HL-60 (cell line): ENCODE measurements at places on chromosomes 1 and 21.
A peak's percentile ranks its signal among the peaks of the same experiment; 100 is the strongest.

DNA sequence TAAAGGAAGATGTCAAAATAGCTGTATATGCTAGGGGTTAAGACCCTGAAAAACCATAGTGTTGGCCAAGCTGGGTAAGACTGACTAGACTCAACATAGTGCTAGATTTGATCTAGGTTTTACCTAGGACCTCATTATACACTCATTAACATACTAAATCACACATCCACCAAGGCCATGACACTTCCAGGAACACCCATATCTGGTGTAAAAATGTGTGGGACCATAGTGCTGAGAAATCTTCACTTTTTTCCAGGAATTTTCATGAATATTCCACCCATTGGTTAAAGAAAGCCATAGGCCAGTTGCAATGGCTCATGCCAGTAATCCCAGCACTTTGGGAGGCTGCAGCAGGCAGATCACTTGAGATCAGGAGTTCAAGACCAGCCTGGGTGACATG, 34.0 kb upstream of the ACADM start:
- no peak for DNase-seq

- DNase-seq, result no peak
Measured at GRCh38 chr1:183087001-183087400, 63.8 kb downstream of the LAMC1 start.

DNA sequence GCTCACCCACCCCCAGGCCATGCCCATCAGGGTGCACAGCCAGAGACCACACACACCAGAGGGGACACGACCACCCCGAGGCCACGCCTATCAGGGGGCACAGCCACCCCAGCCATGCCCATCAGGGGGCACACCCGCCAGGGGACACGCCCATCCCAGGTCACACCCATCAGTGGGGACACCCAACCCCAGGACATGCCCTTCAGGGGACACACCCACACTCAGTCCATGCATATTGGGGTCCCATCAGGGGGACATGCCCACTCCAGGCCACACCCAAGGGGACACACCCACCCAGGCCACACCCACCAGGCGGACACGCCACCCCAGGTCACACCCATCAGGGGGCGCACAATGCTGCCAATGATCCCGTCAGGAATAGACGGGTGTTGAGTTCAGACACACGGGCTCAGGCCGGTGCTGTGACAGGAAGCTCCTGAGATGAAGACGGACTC, 20.7 kb downstream of the MCM3AP start:
- no peak for DNase-seq

- peak; percentile 1 for DNase-seq
Measured at GRCh38 chr1:65650682-65651081, 142.0 kb upstream of the PDE4B start.

GRCh38 chr1:163170975-163171676, 31.6 kb downstream of the RGS5 start:
- no peak for DNase-seq
